Urothelium cell line (cell line): ENCODE measurements at places on chromosomes 3 and 15.

DNA sequence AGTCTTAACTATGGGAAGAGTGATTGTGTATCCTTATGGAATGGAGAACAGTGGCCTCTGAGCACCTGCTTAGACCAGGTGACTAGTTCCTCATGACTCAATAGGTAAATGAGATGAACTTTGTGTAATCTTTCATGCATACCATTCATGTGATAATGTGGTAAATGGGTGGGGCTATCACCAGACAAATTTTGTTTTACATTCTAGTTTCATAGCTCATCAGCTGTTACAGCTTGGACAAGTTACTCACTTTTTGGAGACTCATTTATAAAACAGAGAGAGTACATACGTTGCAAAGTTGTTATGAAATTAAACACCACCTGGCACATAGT lies 103.7 kb upstream of the TGFBR2 start:
- no peak for DNase-seq

- DNase-seq, result no peak
Measured at GRCh38 chr3:64166584-64167162, 58.6 kb downstream of the PRICKLE2 start.

DNA sequence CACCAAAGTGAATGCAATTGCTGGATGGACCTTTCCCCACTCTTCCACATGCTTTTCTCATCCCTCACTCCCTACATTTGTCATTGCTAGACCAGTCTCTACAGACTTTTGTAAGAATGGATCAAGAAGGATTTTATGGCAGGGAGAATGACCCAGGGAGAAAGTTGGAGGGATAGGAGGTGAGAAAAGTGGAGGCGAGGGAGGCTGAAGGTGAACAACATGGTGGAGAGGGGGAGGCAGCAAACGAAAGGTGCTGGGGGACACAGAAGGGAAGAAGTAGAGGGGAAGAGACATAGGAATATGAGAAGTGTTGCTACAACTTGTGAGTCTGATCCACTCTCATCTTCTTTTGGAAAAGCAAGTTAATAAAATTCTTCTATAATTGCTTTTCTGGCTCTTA lies 24.4 kb upstream of the RTP1 start:
- no peak for DNase-seq

DNA sequence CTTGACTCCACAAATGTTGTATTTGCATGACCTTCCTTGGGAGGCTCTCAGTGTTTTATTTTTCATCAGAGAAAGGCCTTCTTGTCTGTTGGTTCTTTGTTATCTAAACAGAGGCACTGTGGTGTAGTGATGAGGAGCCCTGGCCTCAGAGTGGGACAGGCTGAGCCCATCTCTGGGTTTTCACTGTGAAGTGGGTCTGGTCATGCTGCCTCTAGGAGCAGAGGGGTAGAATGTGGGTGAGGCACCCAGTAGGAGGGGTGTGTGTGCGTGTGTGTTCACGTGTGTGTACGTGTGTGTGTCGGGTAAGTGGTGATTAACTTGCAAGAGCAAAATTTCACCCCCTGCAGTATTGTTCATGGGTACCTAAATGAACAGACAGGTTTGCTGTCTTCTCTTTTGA lies 14.4 kb downstream of the KLF13 start:
- no peak for DNase-seq

GRCh38 chr3:14518432-14518802 lies 21.7 kb downstream of the GRIP2 start:
- no peak for DNase-seq

GRCh38 chr3:184946917-184947316 lies 135.0 kb downstream of the VPS8 start:
- no peak for DNase-seq

DNA sequence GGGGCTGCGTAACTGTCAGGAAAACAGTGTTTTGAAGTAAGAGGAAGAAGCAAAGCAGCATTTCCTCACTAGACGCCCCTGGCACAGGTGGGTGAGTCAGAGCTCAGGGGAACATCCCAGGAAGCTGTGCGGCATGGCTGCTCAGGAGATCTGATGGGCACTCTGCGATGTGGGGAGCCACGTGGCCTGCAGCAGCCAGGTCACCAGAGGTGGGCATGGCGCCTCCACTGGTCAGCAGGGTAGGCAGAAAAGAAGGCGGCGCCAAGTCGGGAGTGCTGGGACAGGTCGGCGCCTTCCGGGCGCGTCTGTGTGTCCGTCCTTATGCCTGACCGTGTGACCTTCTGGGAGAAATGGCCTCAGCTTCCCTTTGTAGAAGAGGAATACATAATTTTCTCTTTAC lies 249.9 kb upstream of the ST8SIA2 start:
- DNase-seq, result no peak

DNA sequence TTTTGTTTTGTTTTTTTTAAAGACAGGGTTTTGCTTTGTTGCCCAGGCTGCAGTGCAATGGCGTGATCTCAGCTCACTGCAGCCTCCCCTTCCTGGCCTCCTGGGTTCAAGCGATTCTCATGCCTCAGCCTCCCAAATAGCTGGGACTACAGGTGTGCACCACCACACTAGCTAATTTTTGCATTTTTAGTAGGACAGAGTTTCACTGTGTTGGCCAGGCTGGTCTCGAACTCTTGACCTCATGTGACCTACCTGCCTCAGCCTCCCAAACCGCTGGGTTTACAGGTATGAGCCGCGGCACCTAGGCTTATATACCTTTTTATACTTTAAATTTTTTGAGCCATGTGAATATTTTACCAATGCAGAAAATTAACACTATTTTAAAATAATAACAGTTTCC lies 56.9 kb upstream of the HERC1 start:
- no peak for DNase-seq

GRCh38 chr15:82548700-82549099 lies 8.4 kb upstream of the RPS17 start:
- no peak for DNase-seq
